ENCODE measurements at places on chromosomes 5 and 9.

DNA sequence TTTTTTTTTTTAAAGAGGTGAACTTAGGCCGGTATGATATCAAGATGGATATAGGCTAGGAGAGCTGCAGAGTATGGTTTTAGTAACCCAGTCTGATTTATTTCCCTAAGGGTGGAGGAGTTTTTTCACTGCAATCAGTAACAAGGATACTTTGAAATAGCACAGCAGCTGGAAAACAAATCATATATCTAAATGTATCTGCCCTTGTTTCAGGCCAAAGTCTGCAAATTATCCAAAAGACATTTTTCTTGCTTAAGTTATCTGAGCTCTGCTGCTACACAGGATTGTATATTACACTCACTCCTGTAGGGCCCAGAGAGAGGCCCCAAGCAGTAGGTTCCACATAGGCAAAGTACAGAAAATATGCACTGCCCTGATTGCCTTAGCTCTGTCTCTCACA is 222.4 kb downstream of the NTRK2 start:
- no peak for DNase-seq

GRCh38 chr9:94861589-94862272 is 135.2 kb downstream of the AOPEP start:
- DNase-seq: no peak

- no peak for DNase-seq
Observed at GRCh38 chr5:13357929-13358328, 586.6 kb downstream of the DNAH5 start.

- DNase-seq: no peak
Observed at GRCh38 chr5:137932800-137933199, 43.5 kb downstream of the PKD2L2 start.

GRCh38 chr5:131328536-131329285 is 64.9 kb downstream of the CDC42SE2 start:
- DNase-seq: no peak

DNA sequence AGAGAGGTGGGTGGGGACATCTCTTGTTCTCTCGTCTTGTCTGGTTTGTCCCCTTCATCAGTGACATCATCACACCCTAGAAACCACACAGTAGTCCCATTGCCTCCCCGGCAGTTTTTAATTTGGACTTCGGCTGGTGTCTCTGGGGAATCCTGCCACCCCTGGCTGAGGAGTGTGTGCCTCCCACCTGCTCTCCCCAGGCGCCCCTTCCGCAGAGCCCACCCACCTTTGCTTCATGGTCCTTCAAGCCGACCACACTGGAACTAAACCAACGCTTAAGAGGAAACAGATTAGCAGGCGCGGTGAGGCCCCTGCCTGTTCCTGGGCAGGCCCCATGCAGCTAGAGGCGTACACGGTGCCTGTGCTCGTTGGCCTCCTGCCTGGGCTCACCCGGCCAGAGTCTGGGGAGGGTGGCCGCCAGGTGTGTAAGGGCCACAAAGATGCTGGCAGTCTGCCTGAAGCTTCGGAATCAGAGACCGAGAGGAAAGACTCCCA is 107.6 kb upstream of the SPRY4 start:
- DNase-seq: peak; percentile 42

DNA sequence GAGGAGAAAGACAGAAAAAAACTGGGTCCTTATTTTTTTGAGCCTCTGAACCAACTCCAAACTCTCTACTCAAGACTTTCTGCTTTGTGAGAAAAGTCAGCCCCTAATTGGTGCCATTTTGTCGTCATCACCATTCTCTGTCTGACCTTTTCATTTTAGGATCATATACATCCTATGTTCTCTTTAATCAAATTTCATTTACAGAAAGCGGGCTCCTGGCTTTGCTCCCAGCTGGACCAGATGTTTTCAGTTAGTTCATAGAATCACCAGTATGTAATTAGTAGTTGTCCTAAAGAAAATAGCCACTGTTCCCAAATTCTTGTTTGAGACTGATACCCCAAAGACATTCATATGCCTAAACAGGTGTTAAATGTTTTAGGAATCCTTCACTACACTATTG is 28.6 kb upstream of the SLCO4C1 start:
- DNase-seq: no peak

DNA sequence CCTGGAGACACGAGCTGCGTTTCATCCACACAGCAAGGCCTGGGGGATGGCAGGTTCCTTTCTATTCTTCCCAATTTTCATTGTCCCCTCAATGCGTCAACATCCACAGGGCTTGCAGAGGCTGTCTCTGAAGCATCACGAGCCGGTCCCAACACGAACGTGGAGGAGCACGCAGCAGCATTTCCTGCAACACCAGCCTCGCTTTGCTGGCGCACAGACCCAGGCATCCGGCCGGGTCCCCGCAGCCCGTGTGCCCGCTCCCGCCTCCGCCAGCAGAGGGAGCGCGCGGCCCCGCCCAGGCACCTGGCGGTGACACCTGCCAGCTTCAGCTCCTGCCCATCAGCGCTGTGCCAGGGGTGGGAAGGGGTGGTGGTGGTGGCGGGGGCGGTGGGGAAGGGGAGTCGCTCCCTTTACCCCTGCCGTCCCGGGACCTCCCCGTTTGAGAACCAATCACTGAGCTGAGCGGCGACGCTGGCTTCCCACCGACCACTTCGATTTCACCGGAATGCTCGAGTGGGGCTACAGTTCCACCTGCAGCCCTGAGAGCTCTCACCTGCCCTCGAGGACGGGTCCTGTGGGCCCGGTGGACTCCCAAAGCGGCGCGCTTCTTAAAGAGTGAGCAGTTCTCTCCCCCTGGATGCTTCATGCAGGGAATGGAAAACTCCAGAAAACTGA is 464.5 kb downstream of the ICE1 start:
- DNase-seq: peak; percentile 49

GRCh38 chr9:81578606-81579005 is 110.7 kb downstream of the TLE1 start:
- DNase-seq: no peak

GRCh38 chr5:86786955-86787354 is 169.2 kb downstream of the COX7C start:
- no peak for DNase-seq

- no peak for DNase-seq
Observed at GRCh38 chr9:17060450-17060849, 74.4 kb upstream of the CNTLN start.

DNA sequence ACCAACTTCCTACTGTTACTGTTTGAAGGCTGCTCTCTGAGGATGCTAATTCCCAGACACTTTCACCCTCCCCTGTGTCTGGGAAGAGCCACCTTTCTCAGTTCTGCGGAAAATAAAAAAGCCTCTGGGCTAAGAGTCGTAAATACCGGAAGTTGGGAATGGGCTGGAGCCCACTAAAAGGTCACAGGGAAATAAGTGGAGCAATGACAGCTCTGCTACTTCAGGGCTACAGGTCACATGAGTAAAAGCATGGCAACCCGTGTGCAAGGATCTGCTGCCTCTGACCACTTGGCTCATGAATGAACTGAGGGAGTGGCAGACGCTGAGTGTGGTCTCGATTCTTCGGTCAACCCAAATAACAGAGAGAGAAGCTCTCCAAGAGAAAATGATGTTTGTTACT is 25.8 kb upstream of the ATP6V1G1 start:
- no peak for DNase-seq

- no peak for DNase-seq
Observed at GRCh38 chr9:118362596-118362995, 658.4 kb downstream of the TLR4 start.

GRCh38 chr9:98962181-98962560 is 18.5 kb downstream of the COL15A1 start:
- no peak for DNase-seq

- no peak for DNase-seq
Observed at GRCh38 chr5:36685631-36686288, 79.4 kb downstream of the SLC1A3 start.

- DNase-seq: no peak
Observed at GRCh38 chr9:20032413-20033006, 243.7 kb upstream of the SLC24A2 start.

- DNase-seq: no peak
Observed at GRCh38 chr5:97242341-97242740, 59.3 kb upstream of the RIOK2 start.

GRCh38 chr9:90029996-90030395 is 425.2 kb downstream of the GADD45G start:
- DNase-seq: no peak

- no peak for DNase-seq
Observed at GRCh38 chr5:60639544-60639943, 60.4 kb downstream of the DEPDC1B start.

GRCh38 chr9:79408617-79409016 is 163.1 kb upstream of the TLE4 start:
- DNase-seq: no peak

DNA sequence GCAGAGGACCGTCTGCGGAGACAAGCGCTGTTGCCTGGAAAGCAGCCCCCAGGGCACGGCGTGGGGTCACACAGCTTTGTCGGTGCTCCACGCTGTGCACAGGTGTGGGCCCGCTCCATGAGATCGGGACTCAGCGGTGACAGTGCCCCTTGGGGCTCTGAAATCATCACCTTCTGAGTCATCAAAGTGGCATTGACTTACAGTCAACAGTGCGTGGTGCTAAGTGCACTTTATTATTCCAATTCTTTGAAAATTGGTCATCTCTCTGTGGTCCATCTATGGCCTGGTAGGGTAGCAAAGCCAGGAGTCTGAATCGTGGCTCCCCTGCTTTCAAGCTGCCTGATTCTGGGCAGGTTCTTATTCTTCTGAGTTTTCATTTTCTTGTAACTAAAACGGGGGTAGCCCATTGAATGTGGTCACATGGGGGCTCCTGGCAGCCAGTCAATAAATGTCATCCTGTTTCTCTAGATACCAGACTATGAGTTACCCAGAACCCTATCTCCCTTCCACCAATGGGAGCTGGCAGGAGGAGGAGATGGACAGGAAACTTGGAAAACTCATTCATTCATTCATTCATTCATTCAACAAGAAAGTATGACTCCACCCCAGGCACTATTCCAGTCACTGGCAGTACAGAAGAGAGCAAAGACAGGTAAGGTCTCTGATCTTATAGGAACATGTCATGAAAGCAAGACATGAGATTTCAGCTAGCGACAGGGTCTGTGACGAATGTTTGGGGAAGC is 20.3 kb upstream of the UNC5A start:
- DNase-seq: no peak

DNA sequence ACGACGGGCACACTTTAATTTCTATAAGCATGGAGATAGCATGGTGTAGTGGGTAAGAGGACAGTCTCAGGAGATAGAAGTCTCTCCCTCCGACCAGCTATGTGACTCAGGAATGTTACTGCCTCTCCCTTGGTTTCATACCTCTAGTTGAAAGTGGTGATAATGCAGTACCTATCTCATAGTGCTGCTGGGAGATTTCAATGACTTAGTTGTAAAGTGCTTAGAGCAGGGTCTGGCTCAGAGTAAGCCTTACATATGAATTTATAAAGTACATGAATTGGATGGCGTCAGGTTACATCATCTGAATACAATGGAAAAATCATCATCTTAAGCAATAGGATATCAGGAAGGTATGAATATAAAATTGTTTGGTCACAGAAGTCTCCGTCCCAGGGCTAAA is 952.8 kb upstream of the EDIL3 start:
- no peak for DNase-seq
